Adrenal gland (tissue), 19 donors: ENCODE measurements at places on chromosomes 12 and 14.

GRCh38 chr12:118959985-118960560 is 21.3 kb upstream of the SRRM4 start:
- no peak for DNase-seq

DNA sequence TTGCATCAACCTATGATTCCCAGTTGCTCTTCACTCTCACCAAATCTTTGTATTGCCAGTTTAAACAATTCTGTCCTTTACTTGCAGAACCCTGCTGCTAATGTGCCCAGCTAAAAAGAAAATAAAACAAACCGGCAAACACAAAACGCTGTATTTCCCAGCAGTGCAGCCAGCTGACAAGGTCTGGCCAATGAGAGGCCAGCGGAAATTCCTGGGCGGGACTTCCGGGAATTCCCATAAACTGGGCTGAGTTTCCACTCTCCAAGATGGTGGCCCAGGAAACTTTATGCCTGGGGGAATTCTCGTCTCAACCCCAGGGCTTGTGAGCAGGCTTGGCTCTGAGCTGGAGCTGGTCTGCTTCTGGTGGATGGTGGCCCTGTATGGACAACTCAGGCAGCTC is 807.3 kb upstream of the TMEM132C start:
- no peak for DNase-seq

GRCh38 chr14:56120091-56120691 is 2.0 kb downstream of the PELI2 start:
- DNase-seq, result no peak

- DNase-seq, result no peak
Measured at GRCh38 chr12:31494455-31494854, 96.5 kb downstream of the DENND5B start.

DNA sequence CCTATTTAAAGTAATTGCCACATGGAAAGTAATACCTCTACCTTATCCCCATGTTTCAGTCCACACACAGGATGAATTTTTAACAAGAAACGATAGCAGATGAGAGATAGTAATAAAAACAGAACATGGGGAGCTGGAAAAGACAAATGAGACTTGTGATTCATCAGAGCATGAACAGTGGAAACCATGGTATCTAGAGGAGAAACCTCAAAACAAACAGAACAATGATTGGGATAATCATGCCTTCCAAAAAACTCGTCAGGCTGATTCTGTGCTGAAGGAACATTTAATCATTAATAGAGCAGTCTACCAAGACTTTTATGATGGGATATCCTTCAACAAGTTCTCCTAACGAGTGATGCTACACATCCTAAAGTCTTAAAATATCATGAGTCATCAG is 1390.7 kb downstream of the FSCB start:
- DNase-seq, result no peak

GRCh38 chr12:76020281-76020680 is 11.3 kb downstream of the PHLDA1 start:
- no peak for DNase-seq

DNA sequence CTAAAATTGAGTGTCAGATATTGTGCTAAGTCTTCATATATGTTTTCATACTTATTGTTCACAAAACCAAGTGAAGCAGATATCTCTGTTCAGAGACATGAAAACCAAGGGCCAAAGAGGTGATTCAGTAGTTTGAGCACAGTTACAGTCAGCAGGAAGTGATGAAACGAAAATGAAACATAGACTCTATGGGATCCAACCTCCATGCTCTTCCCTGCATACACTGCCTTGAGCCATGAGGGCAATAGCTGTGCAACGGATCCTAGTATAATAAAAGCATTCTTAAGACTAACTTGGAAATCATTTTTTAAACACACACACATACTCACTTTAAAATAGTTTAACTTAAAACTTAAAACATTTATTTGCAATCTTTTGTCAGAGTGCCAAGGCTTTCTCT is 27.9 kb downstream of the ESR2 start:
- no peak for DNase-seq

GRCh38 chr12:96143392-96143791 is 50.8 kb upstream of the ELK3 start:
- DNase-seq, result no peak

DNA sequence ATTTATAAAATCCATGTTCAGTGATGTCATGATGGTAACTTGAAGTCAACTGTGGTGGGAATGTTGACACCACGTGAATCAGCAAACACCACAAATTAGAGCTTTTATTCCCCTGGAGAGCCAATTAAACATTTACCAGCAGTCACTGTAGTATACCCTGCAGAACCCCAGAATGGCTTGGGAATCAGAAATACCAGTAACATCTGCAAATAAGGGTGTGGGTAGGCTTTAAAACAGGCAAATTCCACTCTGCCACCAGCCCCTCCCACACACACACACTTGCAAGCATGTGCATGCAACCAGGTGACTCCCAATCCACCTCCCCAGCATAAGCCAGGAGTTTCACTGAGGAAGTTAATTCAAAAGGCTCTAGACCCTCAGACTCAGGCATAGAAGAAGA is 63.6 kb upstream of the TMEM263 start:
- DNase-seq, result no peak

DNA sequence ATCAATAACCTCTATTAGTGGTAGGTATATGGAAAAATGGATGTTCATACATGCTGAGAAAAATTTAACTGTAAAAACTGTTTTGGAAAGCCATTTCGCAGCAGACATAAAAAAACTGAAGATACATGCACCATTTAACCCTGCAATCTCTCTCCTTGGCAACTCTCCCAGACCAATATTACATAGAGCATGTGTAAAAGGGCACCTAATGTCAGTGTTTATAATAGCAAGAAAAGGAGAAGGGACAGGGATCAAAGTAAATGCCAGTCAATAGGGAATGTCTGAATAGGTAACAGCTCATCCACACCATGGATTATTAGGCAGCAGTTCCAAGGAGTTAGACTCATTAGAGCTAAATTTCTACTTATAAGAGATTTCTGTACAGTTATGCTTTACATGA is 77.2 kb downstream of the BTG1 start:
- no peak for DNase-seq

DNA sequence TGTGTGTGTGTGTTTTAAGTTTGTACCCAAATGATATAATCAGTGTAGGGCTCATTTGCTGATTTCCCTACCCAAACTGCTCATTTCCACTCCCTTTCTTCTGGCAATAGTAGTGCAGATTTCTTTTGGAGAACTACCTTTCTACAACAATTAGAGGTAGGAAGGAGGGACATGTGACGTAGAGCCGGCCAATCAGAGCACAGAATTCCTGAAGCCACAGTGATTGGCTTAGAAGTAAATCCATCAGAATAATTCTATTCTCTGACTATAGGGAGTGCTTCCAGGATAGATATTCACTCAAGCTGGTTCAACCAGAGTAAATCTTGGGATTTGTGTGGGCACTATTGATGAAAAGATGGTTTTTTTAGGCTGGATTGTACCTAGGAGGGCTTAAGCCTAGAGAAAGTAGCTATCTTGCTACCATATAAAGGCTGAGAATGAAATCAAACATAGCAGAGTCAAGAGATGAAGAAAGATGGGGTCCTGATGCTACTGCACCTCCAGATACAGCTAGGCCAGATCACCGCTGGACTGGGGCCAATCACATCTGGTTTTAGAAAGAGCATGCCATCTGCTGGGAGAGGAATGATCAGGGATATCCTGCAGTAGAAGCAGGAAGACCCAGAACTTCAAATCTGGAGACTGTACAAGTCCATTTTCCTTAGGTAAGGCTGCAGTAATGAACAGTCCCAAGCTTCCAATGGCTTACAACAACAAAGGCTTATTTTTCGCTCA is 54.1 kb upstream of the NUAK1 start:
- DNase-seq, result no peak

- DNase-seq, result peak; percentile 8
Measured at GRCh38 chr12:98073610-98074009, 441.8 kb upstream of the TMPO start.

DNA sequence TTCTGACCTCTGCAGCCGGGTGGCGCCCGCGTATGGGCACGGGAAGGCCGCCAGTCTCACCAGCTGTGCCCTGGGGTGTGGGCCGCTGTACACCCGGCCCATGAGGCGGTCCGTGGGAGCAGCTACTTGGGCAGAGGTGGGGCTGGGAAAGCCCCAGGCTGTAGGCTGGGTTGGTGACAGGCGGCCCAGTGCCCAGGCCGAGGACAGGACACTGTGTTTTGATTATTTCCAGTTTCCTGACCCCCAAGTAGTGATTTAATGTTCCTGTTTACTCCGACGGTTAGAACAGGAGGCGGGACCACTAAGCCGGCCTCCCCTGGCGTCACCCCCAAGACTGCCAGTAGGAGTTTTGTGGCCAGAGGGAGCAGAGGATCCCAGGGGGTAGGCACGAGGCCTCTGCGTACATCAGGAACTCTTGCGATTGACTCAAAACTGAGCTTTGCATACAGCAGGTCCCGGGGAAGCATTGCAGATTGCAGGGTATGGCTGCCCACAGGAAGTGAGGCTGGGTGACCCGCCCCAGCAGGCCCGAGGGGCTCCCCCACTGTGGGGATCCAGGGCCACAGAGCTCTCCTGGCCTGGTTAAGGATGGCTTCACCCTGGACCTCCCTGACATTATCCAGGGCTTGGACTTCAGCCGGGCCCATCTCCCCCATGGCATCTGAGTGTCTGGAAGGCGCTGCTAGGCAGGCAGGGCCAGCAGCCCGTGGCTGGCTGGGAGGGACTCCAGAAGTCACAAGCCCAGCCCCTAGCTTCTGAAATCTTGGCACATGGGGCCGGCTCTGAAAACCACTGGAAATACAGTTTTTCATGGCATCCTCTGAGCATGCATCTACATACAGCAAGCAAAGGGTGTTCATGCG is 42.5 kb upstream of the DIO3 start:
- DNase-seq, result no peak

DNA sequence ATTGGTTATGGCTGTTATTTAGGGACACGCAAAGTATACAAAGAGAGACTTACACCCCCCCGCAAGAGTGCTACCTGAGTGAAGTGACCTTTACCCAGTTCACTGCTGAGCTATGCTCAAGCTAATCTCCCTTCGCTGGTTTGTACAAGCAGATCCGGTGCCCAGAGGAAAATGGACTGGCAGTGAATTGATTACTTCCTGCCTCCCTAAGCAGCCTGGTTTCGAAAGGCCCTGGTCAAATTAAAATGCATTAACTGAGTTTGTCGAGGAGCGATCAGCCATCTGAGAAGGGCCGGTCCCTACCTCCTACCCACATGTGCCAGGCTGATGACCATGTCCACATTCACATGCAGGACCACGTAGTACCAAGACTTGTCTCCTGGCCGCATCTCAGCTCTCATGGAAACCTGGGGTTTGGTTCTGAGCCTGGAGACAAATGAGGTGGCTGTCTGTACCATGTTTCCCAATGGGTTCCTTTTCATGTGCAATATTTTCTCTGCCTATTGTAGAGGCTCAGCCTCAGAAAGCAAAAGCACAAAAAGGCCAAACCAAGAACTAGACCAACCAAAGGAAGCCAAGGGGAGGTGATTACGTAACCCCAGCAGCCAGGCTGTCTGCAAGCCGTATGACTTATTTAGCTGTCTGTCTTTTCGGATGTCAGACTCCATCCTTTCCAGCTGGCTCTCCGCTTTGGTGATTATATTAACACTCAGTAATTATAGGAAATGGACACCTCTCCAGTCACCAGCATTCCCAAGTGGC is 284.7 kb upstream of the PWP1 start:
- DNase-seq, result peak; percentile 62

- DNase-seq, result no peak
Measured at GRCh38 chr12:25469861-25470260, 83.2 kb downstream of the LMNTD1 start.

DNA sequence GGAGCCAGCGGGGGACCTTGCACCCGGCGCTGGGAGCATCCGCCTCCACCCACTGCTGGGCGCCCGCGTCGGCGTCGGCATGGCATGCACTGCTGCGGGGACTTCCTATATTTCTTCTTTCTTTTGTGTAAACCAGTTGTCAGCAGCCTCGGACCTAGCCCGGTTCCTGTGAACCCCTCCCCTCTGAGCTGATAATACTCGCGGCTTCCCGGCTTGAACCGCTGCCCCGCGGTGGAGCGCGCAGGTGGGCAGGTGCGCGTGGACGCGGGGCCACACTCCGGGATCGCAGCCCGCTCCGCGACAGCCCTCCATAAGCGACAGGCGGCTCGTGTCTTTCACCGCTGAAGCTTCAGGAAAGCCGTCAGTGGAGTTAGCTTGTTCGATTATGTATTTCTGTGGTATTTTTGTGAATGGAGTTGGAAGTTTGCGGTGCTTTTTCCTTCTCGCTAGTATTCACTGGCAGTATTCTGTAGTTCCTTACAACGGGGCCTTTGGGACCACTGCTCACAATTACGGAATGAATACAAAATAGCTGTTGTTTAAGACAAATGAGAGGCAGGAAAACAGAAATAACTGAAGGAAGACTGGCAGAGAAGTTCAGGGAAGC is 870 bp downstream of the BMAL2 start:
- peak; percentile 26 for DNase-seq

- no peak for DNase-seq
Measured at GRCh38 chr14:68741477-68741791, 51.4 kb downstream of the ZFP36L1 start.

- no peak for DNase-seq
Measured at GRCh38 chr12:98453070-98453469, 62.3 kb upstream of the TMPO start.

- no peak for DNase-seq
Measured at GRCh38 chr14:87170179-87170578, 822.8 kb downstream of the GALC start.
